IgD-negative memory B cell (primary cell): ENCODE measurements at places on chromosomes 5 and 9. TPM values are rescaled to one million over a fixed set of nuclear protein-coding genes. Genes with fewer than 3 reads are reported as not detected.

Gene FAM219A
- 1.1 TPM for polyA plus RNA-seq

Gene PCDHGA9
- polyA plus RNA-seq, result 0.29 TPM

Gene CKMT2
- polyA plus RNA-seq, result not detected

Gene ZDHHC11
- polyA plus RNA-seq, result not detected

Gene BTNL8
- not detected for polyA plus RNA-seq

Gene NRG2
- polyA plus RNA-seq, result not detected

Gene SQSTM1
- polyA plus RNA-seq, result 225 TPM
